ENCODE measurements at places on chromosomes 5 and 9.
A peak's percentile ranks its signal among the peaks of the same experiment; 100 is the strongest.

GRCh38 chr5:127088251-127088650 lies 14.9 kb upstream of the C5orf63 start:
- DNase-seq: no peak

- DNase-seq: no peak
Observed at GRCh38 chr9:40913096-40913719, 215.3 kb downstream of the FOXD4L6 start.

- DNase-seq: peak; percentile 24
Observed at GRCh38 chr9:83620841-83621636, 1.9 kb upstream of the IDNK start.

GRCh38 chr5:138754699-138755057 lies 1.5 kb downstream of the CTNNA1 start:
- no peak for DNase-seq

DNA sequence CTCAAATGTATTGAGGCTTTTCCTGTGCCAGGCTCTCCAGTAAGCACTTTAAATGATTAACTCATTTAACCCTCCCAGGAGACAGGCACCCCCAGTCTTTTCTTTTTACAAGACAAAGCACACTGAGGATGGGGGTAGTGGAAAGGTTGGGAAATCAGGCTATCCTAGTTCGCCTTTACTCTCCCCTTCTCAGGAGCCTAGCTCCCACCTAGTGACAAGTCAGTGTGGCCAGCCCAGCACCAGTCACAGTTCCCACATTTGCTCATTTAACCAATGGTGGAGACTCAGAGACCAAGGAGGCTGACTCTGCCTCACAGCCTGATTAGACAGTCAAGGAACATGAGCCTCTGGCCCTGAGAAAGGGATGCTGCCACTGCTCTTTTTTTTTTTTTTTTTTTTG lies 3.5 kb downstream of the ALDH7A1 start:
- DNase-seq: no peak

- DNase-seq: no peak
Observed at GRCh38 chr5:92023141-92023471, 640.0 kb upstream of the ARRDC3 start.

DNA sequence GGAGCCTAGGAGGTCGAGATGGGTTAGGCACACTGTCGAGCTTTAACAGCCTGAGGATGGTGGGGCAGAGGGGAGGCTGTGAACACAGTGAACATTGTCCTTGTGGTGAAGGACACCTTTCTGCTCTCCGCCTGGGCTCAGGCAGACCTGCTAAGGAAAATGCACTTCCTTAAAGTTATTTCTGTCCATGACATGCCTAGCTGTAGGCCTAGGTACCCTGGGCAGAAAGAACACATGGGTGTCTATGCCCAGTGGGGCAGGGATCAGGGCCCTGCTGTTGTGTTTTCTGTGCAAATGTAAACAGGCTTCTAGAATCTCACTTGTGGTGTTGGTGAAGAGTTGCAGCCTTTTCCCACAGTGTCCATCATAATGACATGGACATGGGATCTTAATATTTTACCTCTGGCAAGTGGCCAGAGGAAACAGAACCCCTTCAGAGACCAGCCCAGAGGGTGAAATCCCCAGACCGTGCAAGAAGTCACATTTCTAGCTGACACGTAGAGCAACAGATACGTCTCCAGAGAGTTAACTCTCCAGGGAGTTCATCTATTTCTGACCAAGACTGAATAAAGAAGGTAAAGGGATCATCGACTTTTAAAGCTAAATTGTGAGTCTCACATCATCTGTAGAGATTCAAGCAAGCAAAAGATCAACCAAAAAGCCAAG lies 79.2 kb downstream of the C9orf152 start:
- DNase-seq: no peak

DNA sequence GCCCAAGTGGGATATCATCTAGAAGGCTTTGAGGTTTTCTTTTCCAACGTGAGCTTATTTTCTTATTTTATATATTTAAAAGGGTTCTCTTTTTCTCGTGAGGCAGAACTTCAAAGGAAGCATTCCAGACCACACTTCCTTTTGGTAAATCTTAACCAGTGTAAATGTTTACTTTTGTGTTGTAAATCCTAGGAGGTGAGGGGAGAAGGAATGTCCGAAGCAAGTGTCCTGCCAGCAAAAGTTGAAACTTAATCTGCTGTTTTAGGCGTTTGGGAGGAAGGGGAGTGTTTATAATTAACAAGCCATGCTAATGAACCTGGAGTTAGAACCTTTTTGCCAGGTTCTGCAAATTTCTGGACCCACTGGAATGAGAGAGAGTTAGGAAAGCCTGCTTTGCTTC lies 37.9 kb downstream of the WWC1 start:
- DNase-seq: no peak

- DNase-seq: no peak
Observed at GRCh38 chr9:69785757-69786156, 25.9 kb upstream of the PTAR1 start.

- DNase-seq: no peak
Observed at GRCh38 chr9:31112491-31112890, 1272.0 kb upstream of the ACO1 start.

GRCh38 chr9:96565671-96566497 lies 53.8 kb downstream of the CDC14B start:
- no peak for DNase-seq

DNA sequence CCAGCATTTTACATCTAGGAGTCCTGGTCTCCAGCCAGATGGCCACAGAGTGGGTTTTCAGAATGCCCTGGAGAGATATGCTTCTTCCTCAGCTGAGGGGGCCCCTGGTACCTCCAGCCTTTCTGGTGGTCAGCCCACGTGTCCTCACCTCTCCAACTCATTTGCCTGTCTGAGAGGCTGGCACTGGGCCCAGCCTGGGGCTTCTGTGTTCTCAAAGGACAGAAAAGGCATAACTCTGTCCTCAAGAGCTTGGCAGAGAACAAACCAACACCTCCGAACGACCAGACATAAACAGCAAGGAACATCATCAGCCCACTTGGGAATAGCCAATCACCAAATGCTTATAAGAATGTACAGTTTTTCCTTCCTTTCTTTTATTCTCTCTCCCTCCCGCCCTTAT lies 17.1 kb downstream of the ENG start:
- no peak for DNase-seq

DNA sequence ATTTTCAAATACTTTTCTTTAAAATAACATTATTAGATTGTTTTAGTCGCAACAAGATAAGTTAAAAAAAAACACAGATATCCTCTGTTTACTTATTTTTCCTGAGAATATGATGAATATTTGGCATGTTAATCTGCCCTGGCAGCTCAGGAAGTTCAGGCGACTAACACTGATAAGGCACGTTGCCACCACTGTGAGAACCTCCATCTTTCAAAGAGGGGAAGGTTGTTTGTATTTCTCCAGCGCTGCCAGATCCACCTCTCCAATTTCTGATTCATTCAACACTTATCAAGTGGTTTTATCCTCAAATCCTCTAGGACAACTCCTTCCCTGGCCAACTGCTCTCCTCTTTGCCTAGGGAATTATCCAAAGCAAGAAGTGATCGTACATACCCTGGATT lies 21.8 kb downstream of the CTNNAL1 start:
- no peak for DNase-seq

GRCh38 chr9:109865521-109865920 lies 85.5 kb downstream of the PALM2AKAP2 start:
- DNase-seq: no peak

- no peak for DNase-seq
Observed at GRCh38 chr5:170252720-170253350, 20.1 kb downstream of the C5orf58 start.

DNA sequence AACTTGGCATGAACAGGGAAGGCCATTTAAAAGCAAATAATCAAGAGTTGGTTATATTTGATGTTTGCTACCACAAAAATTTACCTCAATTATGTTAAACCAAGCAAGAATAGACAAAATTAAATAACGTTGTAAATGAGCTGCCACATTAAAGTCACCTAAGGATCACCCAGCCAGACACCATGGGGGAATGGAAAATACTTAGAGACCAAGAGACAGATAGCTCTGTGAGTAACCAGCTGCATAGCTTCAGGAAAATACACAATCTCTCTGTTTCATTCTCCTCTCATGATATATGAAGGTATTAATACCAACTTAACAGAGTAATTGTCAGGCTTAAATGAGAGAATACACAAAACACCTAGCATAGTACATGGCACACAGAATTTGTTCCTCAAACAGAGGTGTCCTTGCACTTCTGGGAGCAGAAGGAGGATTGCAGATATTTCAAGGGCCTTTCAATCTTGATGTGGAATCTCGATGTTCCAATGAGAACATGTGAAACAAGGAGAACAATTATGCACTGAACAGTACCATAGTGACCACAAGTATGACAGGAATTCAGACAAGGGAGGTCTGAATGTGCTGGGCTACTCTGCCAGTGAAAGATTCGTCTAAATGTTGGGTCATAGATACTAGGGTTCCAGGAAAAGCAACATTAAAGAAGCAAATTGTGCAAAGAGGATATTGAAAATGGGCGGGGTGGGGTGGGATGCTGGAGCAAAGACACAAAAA lies 18.6 kb downstream of the JAKMIP2 start:
- DNase-seq: no peak

GRCh38 chr5:107951309-107951708 lies 280.6 kb upstream of the EFNA5 start:
- no peak for DNase-seq

DNA sequence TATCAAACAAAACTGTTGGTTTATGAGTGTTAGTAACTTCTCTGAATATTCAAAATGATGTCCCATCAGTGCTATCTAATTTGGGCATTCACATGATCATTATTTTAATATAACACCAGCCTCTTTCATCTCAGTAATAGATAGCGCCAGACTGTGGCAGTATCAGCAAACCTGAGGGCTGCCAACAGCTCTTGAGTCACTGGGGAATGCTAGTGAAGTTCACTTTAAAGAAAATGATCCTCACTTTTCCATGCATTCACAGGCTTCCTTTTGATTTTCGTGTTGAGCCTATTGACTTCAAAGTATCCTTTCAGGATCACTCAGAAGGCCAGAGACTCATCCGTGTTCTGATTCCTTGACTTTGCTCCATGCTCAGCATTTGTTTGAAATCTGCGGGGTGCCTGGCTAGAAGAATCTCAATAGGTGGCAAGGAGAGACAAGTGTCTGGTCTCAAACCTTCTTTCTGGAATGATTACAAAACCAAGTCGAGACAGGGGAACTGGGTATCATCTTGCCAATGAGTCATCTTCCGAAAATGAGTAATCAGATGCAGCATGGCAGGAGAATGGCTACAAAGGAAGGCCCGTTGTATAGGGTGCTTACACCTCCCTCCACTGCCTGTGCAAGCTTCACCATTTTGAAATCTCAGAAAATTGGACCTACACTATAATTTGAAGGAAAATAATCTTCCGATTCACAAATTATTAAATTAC lies 509.1 kb downstream of the RASEF start:
- DNase-seq: no peak

DNA sequence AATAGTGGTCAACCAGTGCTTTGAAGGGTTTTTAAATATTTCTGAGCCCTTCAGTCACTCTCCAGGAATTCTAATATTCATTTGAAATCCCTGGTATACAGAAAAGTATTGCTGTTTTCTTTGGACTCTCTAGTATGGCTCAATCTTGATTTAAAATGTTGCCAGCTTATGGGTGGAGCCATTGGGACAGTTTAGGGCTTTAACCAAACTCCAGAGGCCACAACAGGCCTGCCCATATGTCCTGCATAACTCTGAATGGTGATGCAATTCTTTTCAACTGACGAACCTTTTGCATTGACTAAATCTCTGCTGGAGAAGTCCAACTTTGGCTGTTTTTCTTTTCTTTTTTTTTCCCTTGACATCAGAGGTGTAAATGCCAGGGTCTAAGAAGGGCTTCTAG lies 10.3 kb upstream of the ANKHD1 start:
- DNase-seq: no peak

DNA sequence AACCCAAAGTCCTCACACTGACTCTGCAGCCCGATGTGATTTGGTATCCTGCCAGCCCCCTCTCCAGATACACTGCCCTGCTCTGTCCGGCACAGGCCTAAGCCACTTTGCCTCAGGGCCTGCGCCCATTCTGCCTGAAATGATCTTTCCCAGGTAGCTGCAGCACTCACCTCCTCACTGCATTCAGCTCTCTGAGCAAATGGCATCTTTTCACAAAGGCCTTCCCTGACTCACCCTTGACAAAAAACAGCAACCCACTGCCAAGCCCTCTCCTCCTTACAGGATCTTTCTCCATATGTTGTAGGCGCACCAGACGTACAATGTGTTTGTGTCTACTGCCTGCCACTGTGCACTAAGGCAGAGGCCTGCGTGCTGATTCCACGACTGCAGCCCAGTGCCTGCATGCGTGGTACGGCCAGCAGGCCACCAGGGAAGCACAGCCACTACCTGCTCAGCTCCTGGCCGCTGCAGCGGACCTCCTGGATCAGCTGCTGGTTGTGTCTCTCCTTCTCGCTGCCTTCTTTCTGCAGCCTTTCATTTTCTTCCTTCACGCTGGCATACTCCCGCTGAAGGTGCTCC lies 171.2 kb downstream of the CDK5RAP2 start:
- no peak for DNase-seq

DNA sequence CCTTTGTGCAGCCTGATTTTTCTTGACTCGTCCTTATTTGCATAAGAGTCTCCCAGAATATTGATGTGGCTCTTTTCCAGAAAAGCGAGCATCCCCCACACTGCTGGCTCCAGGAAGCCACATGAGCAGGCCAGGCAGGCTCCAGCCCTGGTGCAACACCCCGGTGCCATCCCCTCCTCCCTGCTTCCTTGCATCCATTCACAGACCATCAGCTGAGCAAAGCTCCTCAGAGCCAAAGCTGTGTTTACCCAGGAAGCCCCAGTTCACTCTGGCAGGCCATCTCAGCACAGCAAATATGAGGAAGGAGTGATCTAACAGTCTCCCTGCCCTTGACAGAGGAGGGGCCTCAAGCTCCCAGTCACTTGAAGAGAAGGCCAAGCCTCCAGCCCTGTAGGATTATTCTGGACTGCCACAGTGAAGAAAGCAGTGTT lies 34.4 kb downstream of the INSYN2B start:
- DNase-seq: no peak

DNA sequence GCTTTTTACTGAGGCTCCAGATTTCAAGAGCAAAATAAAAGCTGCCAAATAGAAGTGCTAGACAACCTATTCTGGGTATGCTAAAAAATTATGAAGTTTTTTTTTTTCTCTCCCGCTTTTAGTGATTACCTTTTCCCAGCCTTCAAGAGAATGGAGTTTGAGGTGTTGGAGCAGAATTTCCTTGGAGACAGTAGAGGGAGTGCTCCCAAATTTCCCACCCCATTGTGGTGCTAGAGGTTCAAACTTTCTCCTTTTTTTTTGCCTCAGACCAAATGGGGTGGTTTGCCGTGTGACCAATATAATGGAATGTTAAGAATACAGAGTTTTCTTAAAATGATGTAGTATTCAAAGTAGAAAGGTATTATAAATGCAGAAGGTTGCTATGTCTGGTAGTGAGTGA lies 244.2 kb upstream of the RIOK2 start:
- no peak for DNase-seq

DNA sequence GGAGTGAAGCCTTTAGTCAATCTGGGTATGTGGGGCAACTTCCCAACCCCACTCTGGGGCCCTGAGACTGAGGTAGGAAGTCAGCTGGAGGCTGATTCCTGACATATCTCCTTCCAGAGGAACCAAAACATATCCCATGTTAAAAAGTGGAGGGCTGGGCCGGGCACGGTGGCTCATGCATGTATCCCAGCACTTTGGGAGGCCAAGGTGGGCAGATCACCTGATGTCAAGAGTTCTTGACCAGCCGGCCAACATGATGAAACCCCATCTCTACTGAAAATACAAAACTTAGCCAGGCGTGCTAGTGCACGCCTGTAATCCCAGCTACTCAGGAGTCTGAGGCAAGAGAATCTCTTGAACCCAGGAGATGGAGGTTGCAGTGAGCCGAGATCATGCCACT lies 44.0 kb downstream of the CXXC5 start:
- no peak for DNase-seq

GRCh38 chr5:74490814-74491213 lies 149.7 kb downstream of the ENC1 start:
- no peak for DNase-seq

GRCh38 chr5:107272954-107273353 lies 397.8 kb downstream of the EFNA5 start:
- DNase-seq: no peak

Data from central memory CD8-positive, alpha-beta T cell (primary cell).